ENCODE measurements at places on chromosomes 4 and X.

GRCh38 chrX:87338510-87338909, 179.1 kb upstream of the KLHL4 start:
- DNase-seq = no peak

DNA sequence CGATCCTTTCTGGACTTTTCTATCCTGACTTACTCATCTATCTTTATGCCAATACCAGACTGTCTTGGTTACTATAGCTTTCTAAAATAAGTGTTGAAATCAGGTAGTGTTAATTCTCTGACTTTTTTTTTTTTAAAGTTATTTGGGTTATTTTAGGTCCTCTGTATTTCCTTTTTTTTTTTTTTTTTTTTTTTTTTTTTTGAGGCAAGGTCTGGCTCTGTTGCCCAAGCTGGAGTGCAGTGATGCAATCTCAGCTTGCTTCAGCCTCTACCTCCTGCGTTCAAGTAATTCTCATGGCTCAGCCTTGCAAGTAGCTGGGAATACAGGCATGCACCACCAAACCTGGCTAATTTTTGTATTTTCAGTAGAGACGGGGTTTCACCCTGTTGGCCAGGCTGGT, 2.8 kb upstream of the NELFA start:
- no peak for DNase-seq

GRCh38 chrX:79288733-79289132, 78.4 kb downstream of the ITM2A start:
- no peak for DNase-seq

GRCh38 chrX:9729171-9729885, 36.3 kb downstream of the GPR143 start:
- DNase-seq = no peak

DNA sequence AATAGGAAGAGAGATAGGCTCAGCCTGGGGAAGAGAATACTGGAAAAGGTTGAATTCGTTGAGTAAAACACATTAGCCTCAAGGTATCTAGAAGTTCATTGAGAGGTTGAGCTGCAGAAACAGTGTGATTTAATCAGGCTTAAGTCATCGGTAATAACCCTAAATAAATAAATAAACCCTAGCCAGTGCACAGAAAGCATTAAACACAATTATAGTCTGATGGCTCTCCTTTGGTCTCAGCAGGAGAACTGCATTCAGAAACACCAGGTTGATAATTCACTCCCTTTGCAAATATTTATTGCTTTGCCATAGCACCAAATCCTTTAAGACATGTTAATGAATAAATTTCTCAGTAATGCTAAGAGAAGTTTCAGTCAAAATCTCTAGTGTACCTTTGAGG, 9.6 kb downstream of the DCX start:
- DNase-seq = no peak

- no peak for DNase-seq
Measured at GRCh38 chr4:149897783-149898182, 82.1 kb upstream of the IQCM start.

DNA sequence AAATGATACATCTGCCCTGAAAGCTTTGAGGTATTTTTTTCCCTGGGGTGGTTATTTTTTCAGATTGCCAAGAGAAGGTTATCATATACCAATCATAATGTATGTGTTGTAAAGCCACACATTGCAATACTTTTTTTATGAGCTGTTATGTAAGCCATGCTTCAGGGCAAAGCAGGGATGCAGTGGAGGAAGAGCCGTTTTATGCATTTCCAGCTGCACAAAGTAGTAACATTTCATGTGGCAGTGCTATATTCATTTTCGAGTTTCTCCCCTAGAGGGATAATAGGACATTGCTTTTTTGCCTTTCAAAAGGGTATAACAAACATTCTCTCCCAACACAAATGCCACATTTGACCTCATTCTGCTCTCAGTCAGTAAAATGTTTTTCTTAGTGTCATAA, 68.5 kb downstream of the GALNT7 start:
- no peak for DNase-seq

- no peak for DNase-seq
Measured at GRCh38 chrX:120446498-120446897, 22.6 kb downstream of the LAMP2 start.

DNA sequence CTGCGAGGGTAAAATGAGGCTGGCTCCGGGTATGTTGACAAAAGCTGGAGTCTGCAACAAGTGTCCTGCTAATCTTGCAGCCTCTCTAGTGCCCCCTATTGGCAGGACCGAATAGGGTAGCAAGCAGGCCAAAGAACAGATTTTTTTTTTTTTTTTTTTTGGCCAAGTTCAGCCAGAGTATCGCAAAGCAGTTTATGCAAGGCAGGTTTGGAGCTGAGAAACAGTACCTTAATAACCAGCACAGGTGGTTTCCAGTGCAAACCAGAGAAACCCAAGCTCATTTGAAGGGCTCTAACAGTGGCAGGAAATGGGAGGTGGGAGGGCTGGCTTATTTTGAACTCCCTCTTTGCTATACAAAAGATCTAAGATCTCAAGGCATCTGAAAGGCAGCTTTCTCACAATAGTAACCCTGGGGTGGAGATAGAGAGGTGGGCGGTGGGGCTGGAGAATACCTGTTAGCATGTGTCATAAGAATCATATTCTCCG, 38.2 kb upstream of the OCIAD2 start:
- DNase-seq = no peak

GRCh38 chrX:11665168-11666111, at the start of gene ARHGAP6:
TSS of gene ARHGAP6 (minus strand) at chrX:11665920. CDS start at chrX:11664828, 1,092 bp downstream.
- peak; percentile 68 for DNase-seq

DNA sequence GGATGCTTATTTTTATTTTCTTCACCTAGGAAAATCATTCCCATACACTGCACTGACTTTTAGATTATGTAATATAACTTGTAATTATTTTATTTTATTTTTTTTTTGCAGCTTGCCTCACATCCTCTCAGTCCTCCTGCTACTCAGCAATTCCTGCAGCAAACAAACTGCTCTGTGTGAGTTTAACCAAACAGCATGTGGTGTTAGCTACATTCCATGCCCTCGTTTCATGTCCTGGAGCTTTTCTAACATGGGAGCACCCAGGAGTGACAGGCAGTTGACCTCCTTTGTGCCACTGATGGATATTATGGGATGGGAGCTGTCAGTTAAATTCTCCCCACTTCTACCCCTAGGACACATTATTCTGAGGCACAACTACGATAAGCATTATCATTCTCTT, 24.8 kb downstream of the CXCL1 start:
- DNase-seq = no peak
